ENCODE measurements at places on chromosomes 1 and 21.

GRCh38 chr1:163912170-163912884 is 590.6 kb downstream of the NUF2 start:
- H3K27ac ChIP-seq, result no peak overlapping the region
- no peaks in the 10 kb centered on the region for H3K36me3 ChIP-seq
- H3K4me3 ChIP-seq, result no peak overlapping the region
- DNase-seq, result no peak

- no peak overlapping the region for H3K4me3 ChIP-seq
- no peak overlapping the region for H3K27ac ChIP-seq
- no peaks in the 10 kb centered on the region for H3K36me3 ChIP-seq
- H3K27me3 ChIP-seq, result no peaks in the 10 kb centered on the region
Observed at GRCh38 chr1:9297831-9298230, 5.1 kb downstream of the SPSB1 start.

- H3K36me3 ChIP-seq, result no peaks in the 10 kb centered on the region
- H3K27me3 ChIP-seq, result no peaks in the 10 kb centered on the region
- H3K4me1 ChIP-seq, result no peaks in the 10 kb centered on the region
- no peak overlapping the region for H3K27ac ChIP-seq
Observed at GRCh38 chr1:226912587-226913176, 27.4 kb upstream of the COQ8A start.

DNA sequence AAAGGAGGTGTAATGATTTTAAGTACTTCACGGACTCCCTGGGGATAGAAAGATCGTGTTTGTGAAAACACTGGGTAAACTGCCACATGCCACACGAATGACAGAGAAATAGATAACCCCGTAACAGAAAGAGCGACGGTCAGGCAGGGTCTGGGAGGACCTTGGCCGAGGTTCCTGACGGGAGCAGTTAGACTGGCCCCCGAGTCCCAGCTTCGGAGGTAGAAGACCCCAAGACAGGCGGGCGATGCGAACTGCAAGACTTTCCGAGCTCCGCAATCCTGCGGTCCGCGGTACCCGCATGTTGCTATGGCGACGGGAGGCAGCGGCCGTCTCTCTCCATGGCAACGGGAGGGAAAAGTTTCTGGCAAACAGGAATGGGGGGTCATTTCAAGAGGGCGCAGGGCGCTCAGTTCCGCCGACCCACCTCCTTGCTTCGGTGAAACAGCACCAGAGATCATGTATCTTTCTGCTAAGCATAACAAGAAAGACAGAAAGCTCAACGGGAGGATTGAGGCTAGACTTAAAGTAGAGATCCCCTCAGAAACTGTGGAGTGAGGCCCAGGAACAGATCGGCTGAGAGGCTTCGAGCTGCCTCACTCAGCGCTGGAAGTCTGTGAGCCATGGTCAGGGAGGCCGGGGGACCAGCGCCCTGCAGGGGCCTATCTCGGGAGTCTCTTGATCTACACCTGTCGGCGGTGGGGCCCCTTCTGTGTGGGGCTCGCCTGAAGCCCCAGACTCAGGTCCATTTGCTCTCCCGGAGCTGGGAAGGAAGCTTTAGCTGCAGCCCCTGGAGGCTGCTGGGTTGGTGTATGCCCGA is 685 bp upstream of the SYT6 start:
- H3K4me3 ChIP-seq, result no peak overlapping the region
- H3K36me3 ChIP-seq, result no peaks in the 10 kb centered on the region
- DNase-seq, result no peak
- H3K4me1 ChIP-seq, result no peaks in the 10 kb centered on the region

DNA sequence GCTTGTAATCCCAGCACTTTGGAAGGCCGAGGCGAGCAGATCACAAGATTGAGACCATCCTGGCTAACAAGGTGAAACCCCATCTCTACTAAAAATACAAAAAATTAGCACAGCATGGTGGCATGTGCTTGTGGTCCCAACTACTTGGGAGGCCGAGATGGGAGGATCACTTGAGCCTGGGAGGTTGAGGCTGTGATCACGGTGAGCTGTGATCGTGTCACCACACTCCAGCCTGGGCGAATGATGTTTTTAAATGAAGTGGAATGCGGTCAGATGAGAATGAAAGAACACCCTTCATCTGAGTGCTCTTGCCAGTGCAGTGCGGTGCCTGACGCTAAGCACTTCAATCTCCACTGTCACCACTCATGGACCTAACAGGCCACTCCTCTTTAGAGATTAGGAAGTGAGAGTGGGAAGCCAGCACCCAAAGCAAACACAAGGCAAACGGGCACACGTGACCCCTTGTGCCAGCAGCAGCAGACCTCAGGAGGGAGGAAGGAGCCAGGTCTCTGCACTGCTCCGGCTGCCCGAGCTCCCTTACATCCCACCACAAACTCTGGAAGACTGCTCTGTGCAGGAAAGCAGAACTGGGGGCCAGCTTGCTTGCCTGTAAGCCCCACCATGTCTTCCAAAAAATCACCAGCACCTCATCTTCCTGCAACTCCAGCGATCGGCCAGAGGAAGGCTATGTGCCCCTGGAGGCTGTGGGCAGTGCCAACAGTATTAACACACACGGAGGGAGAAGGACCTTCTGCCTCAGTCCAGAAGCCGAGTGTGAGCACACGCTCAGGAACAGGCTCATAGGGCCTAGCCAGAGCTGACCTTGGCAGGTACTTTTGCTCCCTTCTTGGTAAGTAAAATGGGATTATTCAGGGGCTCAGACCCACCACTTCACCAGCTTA is 9.7 kb downstream of the CTNNBIP1 start:
- DNase-seq, result no peak

DNA sequence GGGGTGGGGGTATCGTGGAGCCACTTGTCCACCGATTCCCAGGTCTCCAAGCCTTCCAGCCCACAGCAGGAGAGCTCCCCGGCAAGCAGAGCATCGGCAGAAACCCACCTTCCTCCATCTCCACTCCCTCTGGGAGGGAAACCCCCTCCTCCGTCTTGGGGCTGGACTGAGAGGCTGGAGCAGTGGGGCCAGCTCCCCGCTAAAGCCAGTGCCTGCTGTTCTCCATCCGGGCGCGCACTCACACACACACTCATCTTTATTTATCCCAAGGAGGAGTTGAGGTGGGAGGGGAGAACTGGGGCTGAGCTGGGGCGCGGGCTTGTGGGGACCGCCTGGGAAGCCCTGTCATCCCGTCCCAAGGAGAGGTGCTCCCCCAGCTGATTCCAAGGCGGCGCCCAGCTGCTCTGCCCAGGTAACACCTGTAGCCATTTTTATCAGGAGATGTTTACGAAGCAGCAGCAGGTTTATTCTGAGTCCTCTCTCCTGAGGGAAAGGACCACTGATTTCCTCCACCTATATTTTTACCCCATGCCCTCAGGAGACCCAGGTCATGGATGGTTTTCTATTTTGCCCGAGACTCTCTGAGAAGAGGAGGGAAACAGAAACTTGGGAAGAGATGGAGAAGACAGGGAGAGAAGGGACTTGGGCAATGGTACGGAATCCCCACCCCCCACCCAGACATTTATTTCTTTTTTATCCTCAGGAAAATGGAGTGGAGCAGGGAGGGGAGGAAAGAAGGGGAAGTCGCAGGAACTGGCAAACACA is 2.1 kb downstream of the KCNN3 start:
- no peaks in the 10 kb centered on the region for H3K36me3 ChIP-seq
- no peak for DNase-seq
- peak overlapping the region; percentile 54 for H3K4me3 ChIP-seq
- H3K4me1 ChIP-seq, result peaks cover 10% of the 10 kb centered on the region
- no peaks in the 10 kb centered on the region for H3K27me3 ChIP-seq
- peak overlapping the region; percentile 40 for H3K27ac ChIP-seq

GRCh38 chr21:46256501-46256994 is 28.0 kb upstream of the LSS start:
- DNase-seq, result no peak
- H3K27ac ChIP-seq, result no peak overlapping the region
- H3K36me3 ChIP-seq, result no peaks in the 10 kb centered on the region
- no peak overlapping the region for H3K4me3 ChIP-seq

- no peaks in the 10 kb centered on the region for H3K36me3 ChIP-seq
- H3K4me3 ChIP-seq, result no peak overlapping the region
- H3K4me1 ChIP-seq, result no peaks in the 10 kb centered on the region
- no peak for DNase-seq
Observed at GRCh38 chr1:12026586-12026985, 7.3 kb downstream of the MIIP start.

DNA sequence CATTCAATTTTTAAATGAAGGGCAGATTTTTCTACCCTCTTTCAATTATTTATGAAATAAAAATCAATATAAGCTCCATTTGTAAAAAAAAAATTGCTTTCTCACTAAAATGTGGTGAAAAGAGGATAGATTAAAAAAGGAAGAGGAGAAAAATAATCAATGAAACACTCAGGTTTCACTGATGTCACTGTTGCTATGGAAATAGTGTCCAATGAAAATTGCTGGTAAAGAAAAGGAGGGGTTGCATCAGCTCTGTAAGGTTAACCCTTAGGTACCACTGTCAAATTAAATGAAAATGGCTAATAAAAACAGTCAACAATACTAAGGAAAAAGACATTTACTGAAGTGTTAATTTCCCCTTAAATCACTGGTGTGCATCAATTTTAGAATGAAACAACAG is 91.6 kb upstream of the TTC39A start:
- DNase-seq, result no peak
- no peak overlapping the region for H3K4me3 ChIP-seq
- no peaks in the 10 kb centered on the region for H3K36me3 ChIP-seq
- H3K27me3 ChIP-seq, result no peaks in the 10 kb centered on the region

DNA sequence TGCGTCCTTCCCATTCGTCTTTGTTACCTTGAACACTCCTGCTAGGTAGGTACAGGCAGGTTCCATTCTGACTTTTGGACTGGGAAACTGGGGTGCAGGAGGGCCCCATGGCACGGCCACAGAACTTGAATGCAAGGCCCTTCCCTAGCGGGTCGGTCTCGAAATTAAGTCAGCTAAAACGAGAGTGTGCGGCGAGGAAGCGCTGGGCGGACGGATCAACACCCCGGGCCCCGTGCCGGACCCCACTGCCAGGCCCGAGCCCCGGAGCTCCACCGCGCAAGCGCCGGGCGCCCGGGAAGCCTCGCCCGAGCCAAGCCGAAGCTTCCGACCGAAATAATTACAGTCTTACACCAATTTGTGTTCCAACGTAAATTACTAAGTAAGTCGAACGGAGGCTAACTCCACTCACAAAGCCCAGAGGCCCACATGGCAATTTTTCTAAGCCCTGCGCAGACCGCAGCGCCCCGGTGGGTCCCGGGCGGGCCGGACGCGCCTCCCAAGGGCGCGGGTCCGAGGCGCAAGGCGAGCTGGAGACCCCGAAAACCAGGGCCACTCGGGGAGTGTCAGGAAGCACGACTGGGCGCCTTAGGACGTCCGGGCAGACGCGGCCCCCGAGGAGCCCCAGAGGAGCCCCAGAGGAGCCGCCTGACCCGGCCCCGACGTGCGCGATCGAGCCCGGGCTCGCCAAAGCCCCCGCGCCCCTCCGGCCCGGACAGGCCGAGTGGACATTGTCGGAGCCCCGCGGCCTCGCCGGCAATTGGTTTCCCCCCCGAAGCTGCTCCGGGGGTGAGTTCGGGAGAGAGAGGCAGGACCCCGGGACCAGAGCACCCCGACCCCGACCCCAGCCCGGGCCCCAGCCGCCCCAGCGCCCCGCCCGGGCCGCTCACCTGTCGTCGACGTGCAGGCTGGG is 624 bp downstream of the RIPK4 start:
- no peaks in the 10 kb centered on the region for H3K36me3 ChIP-seq
- H3K4me3 ChIP-seq, result no peak overlapping the region
- DNase-seq, result no peak

DNA sequence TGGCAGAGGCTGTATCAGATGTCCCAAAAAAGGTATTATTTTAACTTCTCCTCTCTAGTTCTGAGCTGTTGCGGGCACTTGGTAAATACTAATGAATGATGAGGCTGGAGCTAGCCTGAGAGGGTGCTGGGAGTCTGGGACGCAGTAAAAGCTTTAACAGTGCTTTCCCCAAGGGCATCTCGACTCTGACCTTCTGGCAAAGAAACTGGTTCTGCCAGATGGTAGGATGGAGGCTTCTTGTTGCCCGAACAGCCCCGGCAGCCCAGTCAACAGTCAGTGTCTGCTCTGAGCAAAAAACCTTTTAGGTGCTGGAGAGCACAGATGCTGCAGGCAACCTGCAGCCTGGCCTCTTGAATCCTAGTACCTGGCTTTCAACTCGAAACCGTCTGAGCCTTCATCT is 2.5 kb upstream of the PNRC2 start:
- peak overlapping the region; percentile 98 for H3K27ac ChIP-seq
- DNase-seq, result no peak
- H3K4me1 ChIP-seq, result no peaks in the 10 kb centered on the region
- no peaks in the 10 kb centered on the region for H3K27me3 ChIP-seq

DNA sequence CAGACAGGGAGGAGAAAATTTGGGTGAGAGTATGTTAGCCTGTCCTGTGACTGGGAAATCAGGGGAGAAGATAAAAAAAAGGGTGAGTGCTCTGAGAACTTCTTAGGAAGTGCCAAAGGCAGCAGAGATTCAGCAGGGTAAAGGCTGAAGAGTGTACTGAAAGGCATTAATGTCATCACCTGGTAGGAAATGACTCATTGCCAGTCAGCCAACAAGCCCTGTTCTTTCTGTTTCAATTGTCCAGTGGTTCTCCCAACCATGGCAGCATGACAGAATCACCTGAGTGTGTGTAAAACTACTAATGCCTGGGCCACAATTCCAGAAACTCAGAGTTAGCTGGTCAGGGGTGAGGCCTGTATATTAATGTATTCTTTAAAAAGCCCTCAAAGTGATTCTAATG is 83.5 kb downstream of the INTS7 start:
- H3K4me3 ChIP-seq, result no peak overlapping the region
- H3K27me3 ChIP-seq, result no peaks in the 10 kb centered on the region
- no peaks in the 10 kb centered on the region for H3K4me1 ChIP-seq

- peak; percentile 39 for DNase-seq
- H3K27me3 ChIP-seq, result no peaks in the 10 kb centered on the region
- H3K4me1 ChIP-seq, result peaks cover 4% of the 10 kb centered on the region
- H3K27ac ChIP-seq, result peak overlapping the region; percentile 54
- H3K36me3 ChIP-seq, result no peaks in the 10 kb centered on the region
Observed at GRCh38 chr1:43835082-43836021, 98.2 kb upstream of the ARTN start.

- H3K27me3 ChIP-seq, result no peaks in the 10 kb centered on the region
- H3K36me3 ChIP-seq, result no peaks in the 10 kb centered on the region
- H3K27ac ChIP-seq, result no peak overlapping the region
- H3K4me1 ChIP-seq, result no peaks in the 10 kb centered on the region
- H3K4me3 ChIP-seq, result no peak overlapping the region
- DNase-seq, result no peak
Observed at GRCh38 chr1:90394247-90394646, 322.9 kb downstream of the BARHL2 start.

GRCh38 chr1:84010136-84010535 is 11.2 kb upstream of the TTLL7 start:
- no peaks in the 10 kb centered on the region for H3K27me3 ChIP-seq
- H3K4me3 ChIP-seq, result no peak overlapping the region
- no peaks in the 10 kb centered on the region for H3K36me3 ChIP-seq
- H3K27ac ChIP-seq, result no peak overlapping the region

DNA sequence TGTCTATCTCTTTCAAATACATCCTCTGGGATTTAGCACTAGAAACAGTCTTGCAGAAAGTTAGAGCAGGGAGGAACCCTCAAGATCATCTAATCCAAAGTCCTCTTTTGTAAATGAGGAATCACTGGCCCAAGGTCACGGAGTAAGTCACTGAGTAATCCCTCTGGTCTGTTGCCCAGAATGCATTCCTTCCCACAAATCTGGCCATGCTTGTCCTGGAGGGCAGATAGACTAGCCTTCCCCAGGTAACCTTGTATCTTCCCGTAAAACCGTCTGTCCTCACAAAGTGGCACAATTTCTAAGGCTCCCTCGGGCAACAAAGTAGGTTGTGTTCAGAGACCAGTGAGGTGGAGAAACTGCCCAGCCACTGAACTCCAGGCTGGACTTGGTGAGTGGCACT is 46.2 kb downstream of the DDR2 start:
- H3K27me3 ChIP-seq, result no peaks in the 10 kb centered on the region
- H3K4me1 ChIP-seq, result peaks cover 5% of the 10 kb centered on the region
- DNase-seq, result peak; percentile 70
- peak overlapping the region; percentile 61 for H3K27ac ChIP-seq

- peaks cover 4% of the 10 kb centered on the region for H3K4me1 ChIP-seq
- no peak for DNase-seq
- no peaks in the 10 kb centered on the region for H3K36me3 ChIP-seq
Observed at GRCh38 chr1:112544011-112544688, 35.4 kb downstream of the WNT2B start.

All from uterus (tissue), 4 donors.